ENCODE measurements at places on chromosomes 6 and 20.
A peak's percentile ranks its signal among the peaks of the same experiment; 100 is the strongest.

- no peak for DNase-seq
Measured at GRCh38 chr6:55886185-55886836, 10.9 kb upstream of the BMP5 start.

DNA sequence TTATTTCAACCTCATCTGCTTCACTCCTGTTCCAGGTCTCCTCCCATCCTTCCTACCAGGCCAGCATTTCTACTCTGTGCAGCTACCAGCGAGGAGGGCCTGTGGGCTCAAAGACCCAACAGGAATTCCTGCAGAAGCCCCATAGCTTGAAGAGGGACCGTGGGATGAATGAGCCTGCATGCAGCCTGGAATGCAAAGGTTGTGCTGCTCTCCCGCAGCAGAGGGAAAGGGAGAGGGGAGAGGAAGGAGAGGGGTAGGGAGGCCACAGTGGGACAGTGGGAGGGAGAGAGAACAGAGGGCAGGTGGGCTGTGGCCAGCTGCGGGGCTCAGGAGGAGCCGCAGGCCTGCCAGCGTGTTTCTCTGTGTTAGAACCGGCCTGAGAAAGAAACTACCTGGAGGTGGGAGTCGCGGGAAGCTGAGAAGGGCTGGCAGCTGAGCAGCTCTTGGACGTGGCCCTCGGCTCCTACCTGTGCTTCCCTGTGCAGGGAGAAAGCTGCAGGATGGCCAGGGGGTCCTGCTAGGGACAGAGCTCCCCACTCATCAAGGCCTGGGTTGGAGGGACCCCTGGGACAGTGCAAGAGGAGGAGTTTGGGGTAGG, 66.1 kb upstream of the MLN start:
- DNase-seq = peak; percentile 49

DNA sequence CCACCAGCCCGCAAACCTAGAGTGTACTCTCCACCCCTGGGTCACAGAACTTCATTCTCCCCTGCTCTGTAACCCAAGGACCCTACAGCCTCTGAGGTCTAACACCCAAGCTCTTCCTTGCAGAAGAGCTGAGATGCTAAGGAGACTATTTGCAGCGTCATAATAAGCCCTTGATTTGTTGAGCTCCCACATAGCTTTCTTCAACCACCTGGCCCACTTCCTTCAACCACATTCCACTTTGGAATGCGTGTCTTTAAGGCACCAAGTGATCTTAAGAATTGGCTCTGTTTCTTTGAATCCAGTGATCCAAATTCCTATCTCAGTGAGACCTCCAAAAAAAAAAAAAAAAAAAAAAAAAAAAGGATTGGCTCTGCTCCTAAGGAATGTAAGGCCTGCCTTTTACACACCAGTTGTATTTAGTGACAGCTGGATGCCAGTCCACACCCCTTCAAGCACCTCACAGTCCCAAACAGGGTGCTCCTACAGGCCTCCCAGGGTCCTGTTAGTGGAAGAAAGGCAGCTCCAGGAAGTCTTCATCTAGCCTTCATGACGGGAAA, 106.2 kb downstream of the UBE3D start:
- peak; percentile 39 for DNase-seq

GRCh38 chr6:41654151-41654697, 16.0 kb downstream of the MDFI start:
- DNase-seq = no peak

DNA sequence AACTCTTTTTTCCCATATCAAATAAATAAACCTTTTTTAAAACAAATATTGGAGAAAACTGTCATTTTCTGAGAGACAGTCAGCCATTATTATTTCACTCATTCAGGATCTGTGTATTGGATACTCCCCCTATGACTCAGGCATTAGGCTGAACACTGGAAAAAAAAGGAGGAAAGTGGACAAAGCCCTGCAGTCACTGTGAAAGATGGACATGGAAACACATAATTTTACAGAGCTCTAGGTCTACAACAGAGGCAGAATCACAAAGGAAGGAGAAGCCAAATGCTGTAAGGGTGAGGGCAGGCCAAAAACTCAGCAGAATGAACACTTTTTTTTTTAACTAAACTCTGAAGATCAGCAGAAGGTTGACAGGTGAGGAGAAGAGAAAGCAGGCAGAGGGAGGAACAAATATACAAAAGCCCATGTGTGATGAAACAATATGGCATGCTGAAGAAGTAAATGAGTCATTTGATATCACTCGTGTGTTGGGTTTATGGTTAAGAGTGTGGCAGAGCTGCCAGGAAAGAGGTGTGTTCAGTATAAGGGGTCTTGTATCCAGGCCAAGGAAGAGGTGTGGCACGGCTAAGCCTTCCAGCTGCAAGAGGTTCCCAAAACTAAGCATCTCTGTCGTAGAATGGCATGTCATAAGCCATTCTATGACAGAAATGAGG, 39.1 kb downstream of the EPB41L2 start:
- DNase-seq = no peak

GRCh38 chr20:32539026-32539816, 45.9 kb downstream of the NOL4L start:
- no peak for DNase-seq

GRCh38 chr6:139355172-139355571, 19.3 kb downstream of the CITED2 start:
- DNase-seq = no peak

DNA sequence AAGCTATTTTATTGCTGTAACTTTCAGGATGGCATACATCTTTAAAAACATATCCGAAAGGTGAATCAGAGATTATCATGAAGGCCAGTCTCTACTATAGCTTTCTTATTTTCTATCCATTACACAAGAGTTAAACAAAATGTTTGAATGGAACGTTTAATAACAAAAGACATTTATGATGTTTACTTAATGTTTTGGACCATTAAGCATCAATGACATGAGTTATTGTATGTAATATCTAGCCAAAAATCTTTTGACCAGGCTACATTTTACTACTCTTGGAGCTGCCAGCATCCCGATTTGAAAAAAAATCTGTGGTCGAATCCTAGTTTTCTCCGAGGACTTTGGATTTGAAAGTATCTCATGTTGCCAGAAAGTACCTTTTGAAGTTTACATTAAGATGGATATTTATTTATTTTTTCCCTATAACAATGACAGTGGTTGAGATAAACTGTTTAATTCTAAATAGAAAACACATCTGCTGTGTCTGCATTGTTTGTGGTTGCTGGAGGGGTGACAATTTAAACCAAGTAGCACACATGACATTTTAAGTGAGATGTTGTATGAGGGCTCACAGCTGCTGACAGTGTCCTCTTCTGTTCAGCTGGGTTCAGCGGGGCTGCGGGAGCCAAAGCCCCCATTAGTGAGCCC, 293.7 kb upstream of the TCF21 start:
- DNase-seq = no peak

- DNase-seq = no peak
Measured at GRCh38 chr6:13285705-13286104, 42.6 kb downstream of the TBC1D7 start.

DNA sequence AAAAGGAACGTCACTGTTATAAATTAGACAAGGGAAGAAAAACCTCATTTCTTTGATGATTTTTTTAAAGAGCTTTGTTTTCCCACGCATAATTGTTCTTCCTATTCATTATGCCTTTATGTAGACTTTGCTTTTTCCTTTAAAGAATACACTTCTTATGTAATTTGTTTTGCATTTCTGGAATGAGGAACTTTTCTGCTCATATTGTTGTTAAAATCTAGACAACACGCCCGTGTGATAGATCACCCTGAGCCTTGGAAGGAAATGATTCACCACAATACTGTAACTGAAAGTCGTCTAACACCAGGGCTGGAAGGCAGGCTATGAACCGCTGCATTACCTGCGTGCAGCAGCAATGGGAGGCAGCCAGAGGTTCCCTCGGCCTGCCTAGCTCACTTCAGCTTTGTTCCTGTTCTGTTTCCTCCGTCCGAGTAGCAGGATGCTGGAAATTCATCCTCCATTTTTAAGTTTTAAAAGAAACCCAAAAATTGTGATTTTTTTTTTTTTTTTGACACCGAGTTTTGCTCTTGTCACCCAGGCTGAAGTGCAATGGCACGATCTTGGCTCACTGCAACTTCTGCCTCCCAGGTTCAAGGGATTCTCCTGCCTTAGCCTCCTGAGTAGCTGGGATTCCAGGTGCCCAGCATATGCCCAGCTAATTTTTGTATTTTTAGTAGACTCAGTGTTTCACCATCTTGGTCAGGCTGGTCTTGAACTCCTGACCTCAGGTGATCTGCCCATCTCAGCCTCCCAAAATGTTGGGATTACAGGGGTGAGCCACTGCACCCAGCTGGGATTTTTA, 49.6 kb upstream of the ZNF217 start:
- no peak for DNase-seq

DNA sequence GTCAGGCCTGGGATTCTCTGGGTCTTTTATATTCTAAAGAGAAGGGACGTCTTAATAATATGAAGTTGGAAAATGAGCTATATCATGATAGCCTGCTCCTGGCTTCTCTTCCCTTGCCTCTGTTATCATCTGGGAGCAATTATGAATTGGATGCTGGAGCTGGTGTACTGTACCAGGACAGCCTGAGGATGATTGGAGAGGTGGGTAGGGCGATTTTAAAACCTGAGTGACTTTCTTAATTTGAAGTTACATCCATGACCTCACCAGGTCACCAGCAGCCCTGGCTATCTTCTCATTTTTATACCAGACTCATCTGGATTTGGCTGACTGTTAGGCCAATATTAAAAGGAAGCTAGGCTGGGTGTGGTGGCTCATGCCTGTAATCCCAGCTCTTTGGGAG, 317.6 kb downstream of the CLIC5 start:
- no peak for DNase-seq

DNA sequence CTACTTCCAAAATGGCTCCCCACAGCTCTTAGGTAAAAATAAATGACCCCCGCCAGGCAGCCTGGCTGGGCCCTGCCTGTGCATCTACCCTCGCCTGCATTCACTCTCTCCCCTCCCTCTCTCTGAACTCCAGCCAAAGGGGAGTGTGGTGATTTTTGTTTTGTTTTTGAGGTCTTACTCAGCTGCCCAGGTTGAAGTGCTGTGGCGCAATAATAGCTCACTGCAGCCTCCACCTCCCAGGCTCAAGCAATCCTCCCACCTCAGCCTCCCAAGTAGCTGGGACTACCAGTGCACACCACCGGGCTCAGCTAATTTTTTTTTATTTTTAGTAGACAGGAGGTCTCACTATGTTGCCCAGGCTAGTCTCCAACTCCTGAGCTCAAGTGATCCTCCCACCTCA, 15.8 kb downstream of the NFATC2 start:
- no peak for DNase-seq

DNA sequence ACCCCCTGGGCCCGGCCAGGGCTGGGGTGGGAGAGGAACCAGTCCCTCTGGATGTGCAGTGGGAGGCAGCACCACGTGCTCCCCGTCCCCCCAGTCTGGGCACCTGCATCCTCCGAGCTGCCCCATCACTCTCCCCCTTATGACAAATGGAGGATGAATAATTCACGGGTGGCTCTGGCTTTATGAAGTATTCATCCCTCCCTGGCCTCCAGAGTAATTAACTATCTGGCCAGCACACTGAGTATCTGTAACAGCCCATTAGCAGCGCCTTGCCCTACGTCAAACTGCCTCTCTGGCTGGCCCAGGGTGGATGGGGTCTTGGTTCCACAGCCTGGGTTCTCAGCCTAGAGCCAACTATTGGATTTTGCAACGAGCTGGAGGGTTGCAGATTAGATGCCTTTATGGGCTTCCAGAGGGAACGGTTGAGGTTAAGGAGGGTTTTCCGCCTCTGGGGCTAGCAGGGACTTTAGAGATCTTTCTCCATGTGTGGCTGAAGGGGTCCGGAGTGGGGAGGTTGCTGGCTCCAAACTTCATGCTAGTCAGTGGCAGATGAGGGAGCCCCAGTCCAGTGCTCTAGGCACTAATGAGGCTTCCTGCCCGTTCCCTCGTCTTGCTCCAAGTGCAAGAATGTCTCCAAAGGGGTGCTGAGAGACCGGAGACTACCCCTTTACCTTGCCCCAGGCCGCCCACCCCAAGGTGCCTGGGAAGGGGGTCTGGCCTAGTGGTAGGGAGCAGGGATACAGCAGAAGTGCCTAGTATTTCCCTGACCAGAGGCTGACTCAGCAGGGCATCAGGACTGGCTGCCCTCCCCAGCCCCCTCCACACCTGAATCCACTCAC, 53.5 kb upstream of the MLN start:
- DNase-seq = no peak

- no peak for DNase-seq
Measured at GRCh38 chr6:165704045-165704748, 41.2 kb upstream of the PDE10A start.

- no peak for DNase-seq
Measured at GRCh38 chr6:105204331-105204730, 24.5 kb upstream of the POPDC3 start.

DNA sequence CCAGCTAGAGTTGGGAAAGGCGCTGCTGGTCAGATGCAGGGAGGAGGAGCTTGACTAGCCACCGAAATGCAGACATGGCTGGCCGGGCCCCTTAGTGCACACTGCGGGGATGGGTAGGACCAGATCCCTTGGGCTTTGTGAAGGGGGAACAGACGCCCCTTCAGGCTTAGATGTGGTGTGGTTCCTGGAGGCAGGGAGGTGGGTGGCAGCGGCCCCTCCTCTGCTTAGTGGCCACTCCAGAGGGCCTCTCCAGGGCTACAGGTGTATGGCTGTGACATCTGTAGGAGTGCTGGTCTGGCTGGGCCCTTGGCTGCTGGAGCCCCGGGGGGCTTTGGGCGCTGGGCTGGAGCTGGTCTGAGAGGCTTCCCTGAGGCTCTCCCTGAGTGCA, 5.9 kb downstream of the CCND3 start:
- DNase-seq = no peak

GRCh38 chr20:53445321-53445731, 148.3 kb downstream of the ZNF217 start:
- no peak for DNase-seq

GRCh38 chr6:52595796-52596130, 18.9 kb upstream of the TRAM2 start:
- DNase-seq = no peak

DNA sequence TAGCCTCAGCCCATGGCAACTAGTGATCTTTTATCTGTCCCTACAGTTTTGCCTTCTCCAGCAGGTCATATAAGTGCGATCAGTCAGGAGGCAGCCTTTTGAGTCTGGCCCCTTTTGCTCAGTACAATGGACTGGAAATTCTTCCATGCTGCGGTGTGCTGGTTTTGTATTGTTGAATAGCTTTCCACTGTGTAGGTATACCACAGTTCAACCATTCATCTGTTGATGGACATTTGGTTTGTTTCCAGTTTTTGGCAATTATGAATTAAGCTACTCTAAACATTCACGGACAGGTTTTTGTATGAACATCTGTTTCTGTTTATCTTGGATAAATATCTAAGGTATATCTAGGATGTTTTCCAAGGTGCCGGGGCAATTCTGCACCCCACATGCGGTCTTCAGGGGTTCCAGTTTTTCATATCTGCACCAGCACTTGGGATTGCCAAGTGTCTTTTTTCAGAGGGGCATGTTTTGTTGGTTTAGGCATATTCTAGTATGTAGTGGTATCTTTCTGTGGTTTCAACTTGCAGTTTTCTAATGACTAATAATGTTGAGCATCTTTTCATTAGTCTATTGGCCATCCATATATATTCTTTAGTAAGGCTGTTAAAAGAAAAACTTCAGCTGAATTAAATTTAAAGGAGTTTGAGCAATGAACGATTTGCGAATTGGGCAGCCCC, 141.0 kb downstream of the TFAP2C start:
- no peak for DNase-seq

GRCh38 chr6:41724586-41725501, 10.6 kb downstream of the TFEB start:
- DNase-seq = no peak

- DNase-seq = no peak
Measured at GRCh38 chr20:32482442-32483261, 102.5 kb downstream of the NOL4L start.

GRCh38 chr20:61458146-61458746, 206.2 kb downstream of the CDH4 start:
- DNase-seq = no peak

Data from NT2/D1 (cell line).